ENCODE measurements at places on chromosomes 11 and 22. TPM values are rescaled to one million over a fixed set of nuclear protein-coding genes. Genes with fewer than 3 reads are reported as not detected.

Gene OR10G8
- total RNA-seq: not detected

Gene LRRC10B
- total RNA-seq: 1.6 TPM

Gene PITPNM1
- total RNA-seq: 24.4 TPM

Gene POU2AF2
- total RNA-seq: not detected

Gene DTX4
- 10.4 TPM for total RNA-seq

Gene ZNRF3
- total RNA-seq: 8.6 TPM

Gene CHCHD10
- 116 TPM for total RNA-seq

DNA sequence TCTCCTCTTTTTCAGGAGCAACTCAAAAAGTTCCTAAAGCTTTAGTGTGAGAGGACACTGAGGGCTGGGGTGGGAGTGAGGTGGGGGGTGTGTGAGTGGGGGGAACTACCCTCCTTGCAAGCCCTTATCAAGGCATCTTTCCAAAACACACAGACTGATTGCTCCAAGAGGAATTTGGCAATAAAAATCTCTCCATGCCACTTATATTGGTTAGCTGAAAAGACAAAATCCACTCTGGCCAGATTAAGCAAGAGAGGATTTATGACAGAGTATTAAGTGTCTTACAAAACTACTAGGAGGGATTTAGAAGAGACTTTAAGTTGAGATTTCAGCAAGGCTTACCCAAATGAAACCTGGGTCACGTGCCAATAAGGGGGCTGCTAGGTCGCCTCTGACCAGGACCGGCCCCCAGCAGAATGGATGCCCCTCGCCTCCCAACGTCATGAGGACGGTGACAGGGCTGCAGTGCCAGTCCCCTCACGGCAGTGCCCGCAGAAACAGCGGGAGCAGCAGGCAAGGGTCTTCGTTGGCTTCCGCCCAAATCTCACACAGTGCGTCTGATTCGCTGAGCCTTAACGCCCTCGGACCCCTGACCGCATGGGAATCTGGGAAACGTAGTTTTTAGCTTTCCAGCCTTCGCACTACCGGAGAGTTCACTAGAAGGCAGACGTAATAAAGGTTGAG is 22.1 kb upstream of the CTR9 start:
- no peak for DNase-seq

- DNase-seq: no peak
Observed at GRCh38 chr11:118621784-118622375, 14.5 kb downstream of the PHLDB1 start.

GRCh38 chr22:29479417-29480261 is at the start of gene NEFH:
Gene NEFH (plus strand): TSS chr22:29480218. CDS start chr22:29480263, 45 bp downstream.
- no peak for DNase-seq

GRCh38 chr11:64716473-64717267 is 6.3 kb downstream of the NRXN2 start:
- no peak for DNase-seq

DNA sequence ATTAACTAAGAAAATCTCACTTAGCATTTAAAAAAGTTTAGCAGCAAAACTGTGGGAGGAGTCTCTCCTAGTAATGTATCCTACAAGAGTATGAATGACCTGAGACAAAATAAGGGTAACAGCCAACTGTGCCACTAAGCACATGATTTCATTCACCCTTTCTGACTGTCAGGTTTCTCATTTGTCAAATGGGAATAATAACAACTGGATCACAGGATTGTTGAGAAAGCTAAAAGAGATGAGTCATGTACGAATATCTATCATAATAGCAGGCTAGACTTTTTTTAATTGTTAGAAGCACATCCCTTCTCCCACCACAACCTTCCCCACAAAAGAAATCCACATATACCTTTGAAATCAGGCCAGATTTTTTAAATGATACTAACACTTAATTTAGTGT is 39.5 kb downstream of the MTMR2 start:
- DNase-seq: no peak

GRCh38 chr11:8219257-8220021 is 44.2 kb downstream of the LMO1 start:
- peak; percentile 62 for DNase-seq

- DNase-seq: no peak
Observed at GRCh38 chr11:122337241-122337640, 221.2 kb upstream of the BLID start.

- peak; percentile 15 for DNase-seq
Observed at GRCh38 chr11:2886936-2887335, 1.4 kb upstream of the CDKN1C start.
